NCI-H2107 (cell line): ENCODE measurements at places on chromosomes 12 and 14.

DNA sequence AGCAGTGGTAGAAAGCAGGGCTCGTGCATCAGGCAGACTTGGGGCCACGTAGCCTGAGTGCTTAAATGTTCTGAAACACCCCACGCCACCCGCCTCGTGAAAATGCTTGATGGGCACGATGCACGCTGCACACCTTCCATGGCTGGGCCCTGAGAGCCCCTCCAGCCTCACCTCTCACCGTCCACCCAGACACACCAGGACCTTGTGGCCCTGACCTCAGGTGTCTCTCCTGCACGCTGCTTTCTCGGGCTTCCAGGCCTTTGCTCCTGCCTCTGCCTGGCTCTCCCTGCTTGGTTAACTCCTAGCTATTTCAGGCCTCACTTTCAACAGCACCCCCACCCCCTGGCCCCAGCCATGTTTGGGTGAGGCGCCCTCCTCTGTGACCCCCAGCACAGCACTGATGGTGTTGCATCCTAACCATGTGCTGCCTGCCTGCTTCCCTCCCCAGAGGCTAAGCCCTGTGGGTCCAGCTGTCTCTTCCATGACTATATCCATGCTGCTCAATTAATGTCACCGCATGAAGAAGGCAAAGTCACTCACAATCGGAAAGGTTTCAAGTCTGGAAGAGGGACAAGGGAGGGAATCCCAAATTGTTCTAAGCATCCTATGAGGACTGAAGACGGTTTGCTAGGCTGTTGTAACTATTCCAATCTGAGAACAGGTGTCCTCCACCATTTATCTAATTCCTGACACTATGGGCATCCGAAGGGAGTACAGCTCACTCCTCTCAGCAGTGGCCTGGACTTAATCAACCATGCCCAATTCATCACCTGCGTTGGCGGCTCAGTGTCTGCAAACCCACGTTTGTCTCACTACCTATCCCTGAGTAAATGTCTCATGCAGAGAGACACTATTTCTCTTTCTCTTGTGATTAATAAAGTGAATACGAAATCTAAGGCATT lies 82.2 kb downstream of the CCDC88C start:
- no peak for DNase-seq

GRCh38 chr14:105554523-105554922 lies 28.1 kb downstream of the TMEM121 start:
- DNase-seq = no peak

GRCh38 chr12:57208631-57209282 lies 7.8 kb upstream of the NXPH4 start:
- DNase-seq = no peak

GRCh38 chr12:51482929-51483697 lies 58.5 kb downstream of the SLC4A8 start:
- DNase-seq = no peak

- peak; percentile 53 for DNase-seq
These were observed 120.9 kb downstream of the TMEM132C start for GRCh38 chr12:128387811-128388422.

DNA sequence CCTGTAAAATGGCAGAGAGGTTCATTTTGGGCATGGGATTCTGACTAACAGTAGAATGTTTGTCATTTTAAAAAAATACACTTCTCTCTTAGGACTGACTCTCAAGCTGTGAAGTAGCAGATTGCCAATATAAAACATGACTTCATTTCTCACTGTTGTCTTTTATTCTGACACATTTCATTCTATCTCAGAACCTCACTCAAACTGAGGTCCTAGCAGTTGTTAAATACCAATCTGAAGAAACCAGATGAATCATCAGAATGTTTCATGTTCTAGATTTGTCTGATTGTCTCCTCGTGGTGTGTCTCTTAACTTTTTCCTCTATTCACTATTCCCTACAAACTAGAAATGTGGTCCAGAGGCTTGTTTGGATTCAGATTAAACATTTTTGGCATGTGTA lies 276.5 kb upstream of the NPAS3 start:
- DNase-seq = no peak

DNA sequence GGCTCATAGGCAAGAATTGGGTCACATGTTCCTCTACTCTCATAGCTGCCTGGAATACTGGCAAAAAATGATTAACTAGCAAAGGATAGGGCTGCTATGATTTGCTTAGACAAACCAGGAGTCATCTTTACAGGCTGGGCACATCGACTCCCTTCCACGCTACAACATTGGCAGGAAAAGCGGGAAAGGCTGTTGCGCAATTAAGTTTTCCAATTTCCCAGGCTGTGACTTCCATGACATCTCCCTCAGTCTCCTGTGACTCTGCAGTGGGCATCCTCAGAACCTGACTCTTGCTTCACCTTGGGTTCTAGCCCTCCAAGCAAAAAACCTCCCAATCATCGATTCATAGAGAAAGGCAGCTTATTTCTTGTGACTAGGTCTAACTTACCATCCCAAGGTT lies 184.5 kb upstream of the E2F7 start:
- DNase-seq = no peak

DNA sequence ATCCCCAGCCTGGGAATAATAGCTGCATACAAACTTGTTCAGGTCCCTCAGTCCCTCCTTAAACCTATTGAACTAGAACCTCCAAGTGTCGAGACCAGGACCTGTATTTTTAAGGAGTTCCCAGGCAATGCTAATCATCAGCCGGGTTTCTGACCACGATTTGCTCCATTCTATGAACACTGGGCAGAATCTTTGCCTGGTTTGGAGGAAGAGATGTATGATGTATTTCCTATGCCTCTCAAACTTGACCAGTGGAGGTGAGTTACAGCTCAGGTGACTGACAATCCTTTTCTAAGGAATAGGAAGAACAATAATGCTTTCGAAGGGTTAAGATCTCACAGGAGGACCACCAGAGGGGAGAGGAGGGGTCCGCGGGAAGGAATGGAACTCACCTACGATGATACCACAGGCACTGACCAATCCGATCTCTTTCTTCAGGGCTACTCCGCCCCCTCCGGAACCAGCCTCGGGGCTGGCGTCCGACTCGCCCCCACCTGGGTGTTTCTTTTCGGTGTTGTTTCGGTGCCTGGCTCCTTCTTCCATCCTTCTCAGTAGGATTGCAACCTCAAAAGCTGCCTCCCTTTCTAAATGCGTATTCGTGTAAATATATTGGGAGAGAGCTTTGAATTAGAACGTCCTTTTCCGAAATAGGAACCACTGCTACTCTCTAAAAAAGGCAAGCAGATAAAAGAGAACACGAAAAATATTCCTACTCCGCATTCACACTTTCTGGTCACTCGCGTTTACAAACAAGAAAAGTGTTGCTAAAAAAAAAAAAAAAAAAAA lies 895 bp downstream of the SLC7A8 start:
- no peak for DNase-seq

GRCh38 chr12:80860206-80860605 lies 77.5 kb downstream of the LIN7A start:
- DNase-seq = no peak

DNA sequence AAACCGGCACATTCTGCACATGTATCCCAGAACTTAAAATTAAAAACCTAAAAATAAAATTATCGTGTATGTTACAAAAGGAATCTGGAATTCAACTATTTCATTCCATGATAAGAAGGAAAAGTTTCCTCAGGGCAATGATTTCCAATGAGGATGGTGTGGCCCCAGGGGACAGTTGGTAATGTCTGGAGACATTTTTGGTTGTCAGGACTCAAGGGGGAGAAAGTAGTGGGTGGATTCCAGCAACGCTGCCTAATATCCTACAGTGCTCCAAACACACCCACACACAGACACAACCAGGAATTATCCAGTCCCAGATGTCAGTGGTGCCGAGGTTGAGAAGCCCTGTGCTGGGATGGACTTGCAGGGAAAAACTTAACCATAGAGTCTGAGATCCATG lies 228.3 kb downstream of the TMEM132D start:
- no peak for DNase-seq
